Aortic smooth muscle cell (primary cell): ENCODE measurements at places on chromosomes 7 and 10. TPM values are rescaled to one million over a fixed set of nuclear protein-coding genes. Genes with fewer than 3 reads are reported as not detected.

Gene PTF1A
- total RNA-seq: not detected in 2 replicates

Gene LRMDA
- 4.6 and 7.8 TPM in 2 replicates for total RNA-seq

Gene PAPOLB
- total RNA-seq: 0.13 and 0.19 TPM in 2 replicates

Gene TDRD1
- total RNA-seq: 0.92 and 1.9 TPM in 2 replicates

Gene MYO1G
- under 0.01 TPM in 2 replicates for total RNA-seq

Gene BMPER
- 5.9 and 13.2 TPM in 2 replicates for total RNA-seq

Gene PON1
- total RNA-seq: not detected in 2 replicates

Gene PLXDC2
- total RNA-seq: 12.8 and 51.4 TPM in 2 replicates

Gene PSMC2
- total RNA-seq: 263 and 288 TPM in 2 replicates

Gene C10orf67
- total RNA-seq: not detected in 2 replicates

Gene MUC12
- total RNA-seq: 0.13 and 0.37 TPM in 2 replicates

Gene POU6F2
- not detected in 2 replicates for total RNA-seq

Gene C10orf95
- total RNA-seq: under 0.01 and 0.06 TPM in 2 replicates

Gene ANXA8
- not detected in 2 replicates for total RNA-seq

Gene C10orf105
- under 0.01 TPM in 1 of 2 replicates, not detected in the other for total RNA-seq

Gene SPDYE9
- not detected in 2 replicates for total RNA-seq

Gene PPP1R17
- not detected in 2 replicates for total RNA-seq

Gene SMKR1
- total RNA-seq: not detected in 2 replicates

Gene ST8SIA6
- total RNA-seq: not detected in 2 replicates

Gene LRIT1
- total RNA-seq: not detected in 2 replicates

Gene SPDYE6
- 0.06 TPM in 1 of 2 replicates, not detected in the other for total RNA-seq

Gene CASP2
- 15.3 and 15.6 TPM in 2 replicates for total RNA-seq

Gene HOXA10
- under 0.01 TPM in 2 replicates for total RNA-seq

Gene OGDHL
- total RNA-seq: 0.26 and 0.68 TPM in 2 replicates

Gene OR9A2
- total RNA-seq: not detected in 2 replicates

Gene PALD1
- 11.5 and 11.6 TPM in 2 replicates for total RNA-seq

Gene ABCC2
- 0.13 and 0.25 TPM in 2 replicates for total RNA-seq

Gene JMJD1C
- total RNA-seq: 47.7 and 64.7 TPM in 2 replicates

Gene RNF133
- total RNA-seq: 0.13 and 0.37 TPM in 2 replicates

Gene UTF1
- not detected in 2 replicates for total RNA-seq

Gene ZNF365
- 4.1 and 6.5 TPM in 2 replicates for total RNA-seq

Gene RHOBTB1
- total RNA-seq: 9.4 and 13.8 TPM in 2 replicates

Gene AKR1C8
- total RNA-seq: not detected in 2 replicates

Gene LMOD2
- total RNA-seq: not detected in 2 replicates

Gene CYTH3
- total RNA-seq: 28.8 and 37.2 TPM in 2 replicates

Gene LEP
- total RNA-seq: not detected in 2 replicates

Gene FEZF1
- not detected in 2 replicates for total RNA-seq

Gene CLCN1
- total RNA-seq: not detected in 2 replicates
